Head of caudate nucleus (tissue), 42 donors: ENCODE measurements at places on chromosomes 16 and 17.

DNA sequence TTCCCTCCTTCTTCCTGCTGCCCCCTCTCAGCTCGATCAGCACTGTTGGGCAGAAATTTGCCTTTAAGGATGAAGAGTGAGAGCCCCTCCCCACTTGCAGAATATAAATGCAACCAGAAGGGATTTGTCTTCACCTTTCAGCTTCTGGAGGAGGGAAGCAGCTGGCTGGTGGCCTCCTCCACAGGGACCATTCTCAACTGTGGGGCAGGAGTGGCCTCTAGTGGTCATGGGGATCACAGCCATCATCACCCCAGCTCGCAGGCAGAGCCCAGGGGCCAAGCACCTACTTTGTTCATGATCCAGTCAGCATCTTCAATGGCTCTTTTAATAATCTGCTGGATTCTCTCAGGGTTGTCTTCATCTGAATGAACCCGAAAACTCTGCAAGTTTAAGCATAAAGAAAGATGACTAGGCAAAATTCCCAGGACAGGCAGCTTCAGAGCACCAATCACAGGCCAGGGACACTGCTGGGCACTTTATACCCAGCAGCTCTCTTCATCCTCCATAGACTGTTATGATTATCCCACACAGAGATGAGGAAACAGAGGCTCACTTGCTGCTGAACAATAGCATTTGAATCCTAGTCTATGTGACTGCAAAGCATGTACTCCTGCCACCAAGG, 13.1 kb downstream of the LYRM9 start:
- DNase-seq: peak; percentile 77

DNA sequence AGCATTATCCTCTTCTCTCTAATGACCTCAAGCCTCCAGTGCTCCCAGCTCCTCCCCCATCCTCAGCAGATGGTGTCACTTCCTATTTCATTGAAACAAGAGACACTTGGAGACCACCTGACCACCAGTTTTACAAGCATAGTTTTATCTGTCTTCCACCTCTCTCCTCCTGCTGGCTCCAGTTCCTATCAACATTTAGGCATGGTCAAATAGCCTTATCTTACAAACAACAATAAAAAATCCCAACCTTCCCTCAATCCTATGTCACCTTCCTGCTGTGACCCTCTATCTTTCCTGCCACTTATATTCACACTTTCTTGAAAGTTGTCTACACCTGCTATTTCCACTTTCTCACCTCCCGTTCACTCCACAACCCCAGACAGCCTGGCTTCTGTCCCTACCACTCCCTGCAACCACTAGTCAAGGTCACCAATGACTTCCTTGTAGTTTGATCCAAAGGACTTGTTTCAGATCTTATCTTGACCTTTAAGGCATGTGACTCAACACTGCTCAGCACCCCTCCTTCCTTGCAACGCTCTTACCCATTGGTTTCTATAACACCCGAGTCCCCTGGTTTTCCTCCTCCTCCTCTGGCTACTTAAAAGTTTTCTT, 4.3 kb upstream of the NTN1 start:
- no peak for DNase-seq

- no peak for DNase-seq
These were observed 89.1 kb upstream of the NOL11 start for GRCh38 chr17:67628580-67629013.

GRCh38 chr17:63138713-63139112, 172.7 kb downstream of the TANC2 start:
- no peak for DNase-seq

DNA sequence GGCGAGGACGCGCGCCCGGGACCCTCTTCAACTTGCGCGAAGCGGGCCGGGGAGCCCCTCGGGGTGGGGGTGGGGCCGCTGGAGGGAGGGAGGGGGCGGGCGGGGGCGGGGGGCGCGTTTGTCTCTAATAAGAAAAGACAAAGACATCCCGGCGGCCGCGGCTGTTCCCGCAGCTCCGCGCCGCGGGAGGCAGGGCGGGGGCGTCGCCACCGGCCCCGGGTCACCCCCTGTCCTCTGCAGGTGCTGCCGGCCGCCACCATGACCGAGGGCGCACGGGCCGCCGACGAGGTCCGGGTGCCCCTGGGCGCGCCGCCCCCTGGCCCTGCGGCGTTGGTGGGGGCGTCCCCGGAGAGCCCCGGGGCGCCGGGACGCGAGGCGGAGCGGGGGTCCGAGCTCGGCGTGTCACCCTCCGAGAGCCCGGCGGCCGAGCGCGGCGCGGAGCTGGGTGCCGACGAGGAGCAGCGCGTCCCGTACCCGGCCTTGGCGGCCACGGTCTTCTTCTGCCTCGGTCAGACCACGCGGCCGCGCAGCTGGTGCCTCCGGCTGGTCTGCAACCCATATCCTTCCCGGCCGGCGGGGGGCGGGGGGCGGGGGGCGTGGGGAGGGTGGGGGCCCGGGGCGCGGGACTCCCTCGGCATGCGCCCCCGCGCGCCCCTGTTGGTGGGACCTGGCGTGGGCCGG, 714 bp downstream of the CACNA1H start:
- no peak for DNase-seq

DNA sequence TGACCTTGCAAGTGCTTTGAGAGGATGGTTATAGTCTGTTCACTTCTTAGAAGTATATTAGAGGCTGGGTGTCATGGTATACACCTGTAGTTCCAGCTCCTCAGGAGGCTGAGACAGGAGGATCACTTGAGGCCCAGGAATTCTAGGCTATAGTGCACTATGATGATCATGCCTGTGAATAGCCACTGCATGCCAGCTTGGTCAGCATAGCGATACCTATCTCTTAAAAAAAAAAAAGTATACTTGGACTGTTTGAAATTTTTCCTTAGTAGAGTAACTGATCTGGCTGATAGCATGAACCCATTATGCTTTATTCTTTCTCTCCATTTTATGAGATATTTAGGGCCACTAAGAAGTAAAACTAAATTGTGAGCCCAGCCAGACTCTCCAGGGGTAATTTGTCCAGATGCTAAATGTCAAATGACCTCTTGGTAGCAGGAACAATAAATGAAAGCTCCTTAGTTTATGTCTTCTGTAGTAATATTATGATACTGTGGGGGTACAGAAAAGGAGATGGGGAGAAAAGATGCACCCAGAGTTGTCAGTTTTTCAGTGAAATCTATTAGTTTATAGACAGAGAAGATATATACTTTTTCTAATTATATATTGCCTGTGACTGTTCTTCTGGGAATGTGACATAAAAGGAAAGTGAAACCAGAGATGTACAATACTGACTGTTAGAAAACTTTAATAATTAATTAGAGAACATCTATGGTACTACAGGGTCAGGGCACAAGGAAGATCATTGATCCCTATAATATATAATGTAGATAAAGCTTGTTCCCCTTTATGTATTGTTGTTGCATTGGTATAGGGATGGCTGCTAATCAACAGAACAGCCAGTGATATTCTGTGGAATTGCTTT, 335.3 kb upstream of the TBX2 start:
- DNase-seq: no peak
